ENCODE measurements at places on chromosomes 13 and 19.

DNA sequence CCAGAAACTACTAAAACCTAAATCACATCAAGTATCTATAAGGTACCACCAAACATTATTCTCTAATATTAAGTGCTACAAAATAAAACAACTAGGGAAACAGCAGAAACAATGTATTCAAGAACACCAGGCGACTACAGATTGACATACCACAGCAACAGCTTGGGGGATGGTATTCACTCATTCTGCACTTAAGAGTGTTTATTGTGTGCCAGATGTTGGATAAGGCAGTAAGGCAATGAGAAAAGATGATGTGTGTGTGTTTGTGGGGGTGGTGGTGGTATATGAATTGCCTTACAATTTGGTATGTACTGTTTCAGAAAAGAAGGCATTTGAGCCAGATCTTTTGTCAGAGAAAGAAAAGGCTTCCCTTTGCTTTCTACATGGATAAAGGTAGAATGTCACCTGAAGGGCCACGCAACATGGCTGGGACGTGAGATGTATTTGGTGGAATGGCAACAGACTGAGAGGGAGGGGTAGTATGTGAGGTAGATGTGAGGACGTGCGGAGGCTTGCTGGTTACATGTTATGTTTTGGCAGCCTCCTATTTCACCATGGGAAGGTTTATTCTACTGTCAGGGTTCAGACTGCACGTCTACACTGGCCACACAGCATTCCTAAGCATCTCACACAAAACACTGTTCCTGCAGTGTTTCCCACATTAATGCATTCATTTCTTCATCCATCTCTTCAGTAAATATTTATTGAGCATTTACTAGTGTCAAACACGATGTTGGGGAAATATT, 300.7 kb downstream of the KLF12 start:
- DNase-seq, result no peak

DNA sequence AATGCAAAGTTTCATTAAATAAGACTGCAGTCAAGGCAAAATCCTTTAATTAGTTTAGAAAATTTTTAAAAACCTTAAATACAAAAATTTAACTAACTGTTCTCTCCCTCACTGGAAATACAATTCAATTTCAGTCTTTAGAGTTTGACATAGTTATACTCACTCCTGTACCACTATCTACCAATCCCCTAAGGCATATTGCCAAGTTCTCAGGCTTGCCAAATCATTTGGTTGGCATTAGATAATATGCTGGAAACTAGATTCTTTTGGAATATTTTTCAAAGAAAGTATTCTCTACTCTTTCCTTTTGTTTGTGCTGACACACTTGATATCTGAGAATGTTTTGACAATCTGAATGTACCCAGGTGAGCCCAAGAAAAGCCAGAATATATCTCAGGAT, 77.2 kb downstream of the TSC22D1 start:
- DNase-seq, result no peak

GRCh38 chr13:58187881-58188280, 556.3 kb downstream of the PCDH17 start:
- DNase-seq, result no peak

DNA sequence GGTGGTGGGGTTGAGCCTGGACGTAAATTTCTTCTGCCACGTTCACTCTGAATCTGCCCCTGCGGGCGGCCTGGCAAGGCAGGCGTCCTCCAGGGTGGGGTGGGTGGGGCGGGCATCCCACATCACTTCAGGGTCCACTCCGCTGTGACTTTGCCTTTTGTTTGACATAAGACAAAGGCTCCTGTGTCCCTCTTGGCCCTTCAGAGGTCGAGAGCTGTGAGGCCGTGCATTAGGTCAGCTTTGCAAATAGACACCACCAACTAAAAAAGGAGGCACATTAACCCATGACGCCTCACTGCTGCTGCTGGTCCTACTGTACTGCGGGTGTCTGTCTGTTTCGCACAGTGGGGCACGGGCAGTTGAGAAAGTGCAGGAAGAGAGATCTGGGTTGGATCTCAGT, 10.5 kb upstream of the ZNF536 start:
- no peak for DNase-seq

GRCh38 chr19:4038661-4039423, 27.9 kb downstream of the ZBTB7A start:
- DNase-seq, result no peak

GRCh38 chr19:48368936-48369335, 4.8 kb downstream of the SYNGR4 start:
- DNase-seq, result no peak

DNA sequence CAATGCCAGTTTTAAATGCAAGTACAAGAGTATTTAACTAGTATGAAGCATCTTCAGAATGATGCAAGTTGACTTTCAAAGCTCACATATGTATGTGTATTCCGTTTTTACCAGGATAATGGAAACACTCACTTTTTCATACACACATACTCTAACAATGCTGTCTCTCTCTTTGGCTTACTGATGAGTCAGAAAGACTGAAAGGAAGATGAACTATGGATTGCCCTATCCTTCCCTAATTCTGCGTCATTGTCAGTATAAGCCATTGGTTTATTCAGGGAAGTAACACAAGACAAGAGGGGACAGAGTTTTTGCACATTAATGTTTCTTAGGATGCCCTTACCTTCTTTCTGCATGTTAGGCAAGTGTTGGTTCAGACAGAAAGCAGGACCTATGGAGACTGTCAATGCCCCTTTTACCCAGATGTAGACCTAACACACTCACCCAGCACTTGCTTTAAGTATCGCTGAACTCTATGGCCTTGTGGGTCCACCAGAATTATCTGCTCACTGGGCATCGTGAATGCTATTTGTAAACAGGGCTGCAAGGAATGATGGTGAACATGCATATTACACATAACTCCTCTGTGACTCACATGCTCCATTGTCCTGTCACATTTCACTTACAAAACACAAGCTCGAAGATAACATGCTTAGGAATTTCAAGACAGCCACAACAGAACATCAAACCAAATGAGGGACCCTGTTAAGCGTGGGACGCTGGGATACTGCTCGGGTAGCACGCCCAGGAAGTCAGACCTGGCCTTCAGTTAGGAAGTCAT, 10.0 kb upstream of the OXGR1 start:
- DNase-seq, result no peak

DNA sequence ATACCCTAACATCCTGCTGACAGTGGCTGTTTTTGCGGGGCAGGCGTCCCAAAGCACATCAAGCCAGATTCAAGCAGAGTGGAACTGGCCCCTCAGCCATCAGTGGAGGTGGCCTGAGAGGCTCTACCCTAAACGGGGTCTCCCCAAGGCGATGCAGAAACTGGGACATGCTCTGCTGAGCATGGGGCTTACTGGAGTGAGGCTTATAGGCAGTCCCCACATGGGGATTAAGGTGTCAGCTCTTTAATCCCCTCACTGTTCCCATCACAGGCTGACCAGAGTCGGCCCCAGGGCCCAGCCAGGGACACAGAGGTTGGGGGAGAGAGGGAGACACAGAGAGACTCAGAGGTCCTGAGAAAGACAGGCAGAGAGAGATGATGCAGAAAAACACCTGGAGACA, 17.0 kb downstream of the CYP2F1 start:
- DNase-seq, result no peak

- no peak for DNase-seq
Observed at GRCh38 chr13:92547266-92547665, 679.3 kb upstream of the GPC6 start.

GRCh38 chr19:35938282-35939224, 2.4 kb downstream of the LRFN3 start:
- no peak for DNase-seq

DNA sequence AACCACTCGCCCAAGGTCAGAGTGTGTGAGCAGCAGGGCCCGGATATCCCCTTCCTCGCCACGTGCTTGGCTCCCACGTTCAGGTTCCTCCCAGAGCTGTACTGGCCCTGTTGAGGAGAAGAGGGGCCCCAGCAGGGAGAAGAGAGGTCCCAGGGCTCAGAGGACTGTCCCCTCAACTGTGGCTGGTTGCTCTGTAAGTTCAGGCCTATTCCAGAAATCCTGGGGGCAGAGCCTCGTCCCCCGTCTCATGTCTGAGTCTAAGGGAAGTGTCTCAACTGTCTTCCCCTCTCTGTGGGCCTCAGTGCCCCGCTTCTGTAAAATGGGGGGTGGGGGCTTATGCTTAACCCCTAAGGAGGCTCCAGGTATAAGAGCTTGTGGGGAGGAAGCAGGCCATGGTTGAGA, 3.9 kb downstream of the PPP5C start:
- no peak for DNase-seq

DNA sequence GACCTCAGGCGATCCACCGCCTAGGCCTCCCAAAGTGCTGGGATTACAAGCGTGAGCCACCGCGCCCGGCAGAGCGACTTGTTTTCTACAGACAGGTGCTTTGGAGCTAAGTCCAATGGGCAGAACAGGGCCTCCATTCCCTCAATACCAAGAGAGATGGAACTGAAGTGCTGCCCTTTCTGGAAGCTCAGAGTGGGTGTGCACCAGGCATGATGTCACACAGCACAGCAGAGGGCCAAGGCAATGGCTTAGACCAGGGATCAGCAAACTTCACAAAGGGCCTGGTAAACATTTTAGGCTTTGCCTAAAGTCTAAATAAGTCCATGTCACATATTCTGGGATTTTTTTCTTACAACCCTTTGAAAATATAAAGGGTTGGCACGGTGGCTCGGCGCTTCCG, 21.3 kb downstream of the TLE6 start:
- no peak for DNase-seq

- peak; percentile 63 for DNase-seq
Observed at GRCh38 chr13:112892426-112893206, 76.4 kb upstream of the MCF2L start.

GRCh38 chr13:59946944-59947343, 216.8 kb downstream of the DIAPH3 start:
- DNase-seq, result no peak
